NCI-H345 (cell line): ENCODE measurements at places on chromosomes 2 and 18.

- peak; percentile 66 for DNase-seq
These were observed 57.2 kb downstream of the HS6ST1 start for GRCh38 chr2:128261245-128262128.

GRCh38 chr2:80322311-80322920 lies 17.9 kb upstream of the LRRTM1 start:
- no peak for DNase-seq

DNA sequence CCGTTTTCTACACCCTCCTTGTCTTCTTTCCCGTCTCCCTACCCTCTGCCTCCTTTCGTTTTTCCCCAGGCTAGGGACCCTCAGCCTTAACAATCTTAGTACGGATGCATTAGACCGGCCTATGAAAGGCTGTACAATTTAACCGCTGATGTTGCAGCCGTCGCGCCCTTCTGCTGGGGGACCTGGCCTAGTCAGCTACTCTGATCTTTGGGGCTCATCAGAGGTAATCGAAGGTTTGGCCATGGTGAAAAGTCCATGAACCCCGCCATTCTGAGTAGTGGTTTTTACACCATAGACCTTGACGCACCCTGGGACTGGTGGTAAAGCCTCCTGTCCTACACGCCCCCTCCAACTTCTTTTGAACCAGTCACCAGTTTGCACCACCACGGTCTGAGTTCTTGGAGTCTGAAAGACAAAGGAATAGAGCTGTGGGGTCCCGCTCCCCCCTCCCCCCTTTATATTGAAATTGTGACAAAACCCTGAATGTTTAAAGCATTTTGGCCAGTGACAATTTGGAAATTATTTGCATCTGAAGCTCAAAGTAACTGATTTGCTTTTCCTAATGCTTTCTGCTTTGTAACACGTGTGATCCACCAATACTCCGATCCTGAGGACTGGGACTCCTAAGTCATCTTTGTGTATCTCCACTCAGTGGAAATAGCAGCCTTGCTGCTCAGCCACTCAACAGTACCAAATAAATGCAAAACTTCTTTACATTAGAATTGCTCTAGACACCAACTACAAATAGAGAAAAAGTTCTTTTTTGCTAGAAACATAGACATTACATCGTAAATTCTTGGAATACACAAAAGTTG lies 642 bp upstream of the SRSF7 start:
- DNase-seq: no peak

GRCh38 chr2:36658277-36658748 lies 38.2 kb upstream of the VIT start:
- no peak for DNase-seq

- DNase-seq: no peak
These were observed 973.8 kb upstream of the GYPC start for GRCh38 chr2:125681976-125682805.

GRCh38 chr18:47975105-47975504 lies 44.6 kb upstream of the SMAD2 start:
- DNase-seq: peak; percentile 40

GRCh38 chr2:181036445-181036844 lies 56.0 kb downstream of the UBE2E3 start:
- no peak for DNase-seq

DNA sequence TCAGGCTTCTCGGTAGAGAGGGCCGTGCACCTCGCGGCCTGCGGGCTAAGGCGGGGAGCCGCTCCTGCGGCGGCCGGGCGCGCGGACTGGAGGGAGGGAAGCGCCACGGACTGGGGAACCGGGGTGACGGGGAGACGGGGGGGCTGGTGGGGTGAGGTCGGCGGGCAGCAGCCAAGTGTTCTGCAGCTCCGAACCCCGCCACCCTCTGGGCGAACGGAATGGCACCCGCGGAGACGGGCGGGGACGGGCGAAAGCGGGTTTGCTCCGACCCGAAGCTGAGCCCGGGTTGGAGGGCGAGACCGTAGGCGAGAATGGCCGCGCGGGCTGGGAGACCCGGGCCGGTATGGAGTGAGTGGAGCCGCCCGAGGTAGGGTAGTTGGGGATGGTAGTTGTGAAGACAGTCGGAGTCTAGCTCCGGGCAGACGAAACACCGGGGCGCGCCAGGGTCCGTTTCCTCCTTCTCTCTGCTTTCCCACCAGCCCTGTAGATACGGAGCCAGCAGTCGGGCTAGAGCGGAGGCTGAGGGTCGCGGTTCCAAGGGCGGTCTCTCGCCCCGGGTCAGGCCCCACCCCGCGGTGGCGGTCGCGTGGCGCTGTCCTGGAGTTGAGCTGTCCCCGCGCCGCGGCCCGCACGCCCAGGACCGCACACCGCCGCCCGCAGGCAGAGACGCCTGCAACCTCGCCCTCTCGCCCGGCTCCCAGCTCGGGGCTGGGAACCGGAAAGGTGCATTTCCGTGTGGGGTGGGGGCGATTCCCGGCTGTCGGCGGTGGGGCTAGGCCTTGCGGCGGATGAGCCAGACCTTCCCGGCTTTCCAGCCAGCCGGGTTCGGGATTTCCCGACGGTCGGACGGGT lies 160.3 kb upstream of the SIX2 start:
- DNase-seq: peak; percentile 67

GRCh38 chr2:190978389-190979053 lies 35.5 kb downstream of the STAT1 start:
- DNase-seq: no peak

GRCh38 chr2:69340101-69340775 lies 46.8 kb downstream of the GFPT1 start:
- no peak for DNase-seq

GRCh38 chr2:73089270-73090030 lies 17.9 kb upstream of the SFXN5 start:
- DNase-seq: no peak

GRCh38 chr18:70107091-70107490 lies 98.4 kb downstream of the RTTN start:
- DNase-seq: no peak

DNA sequence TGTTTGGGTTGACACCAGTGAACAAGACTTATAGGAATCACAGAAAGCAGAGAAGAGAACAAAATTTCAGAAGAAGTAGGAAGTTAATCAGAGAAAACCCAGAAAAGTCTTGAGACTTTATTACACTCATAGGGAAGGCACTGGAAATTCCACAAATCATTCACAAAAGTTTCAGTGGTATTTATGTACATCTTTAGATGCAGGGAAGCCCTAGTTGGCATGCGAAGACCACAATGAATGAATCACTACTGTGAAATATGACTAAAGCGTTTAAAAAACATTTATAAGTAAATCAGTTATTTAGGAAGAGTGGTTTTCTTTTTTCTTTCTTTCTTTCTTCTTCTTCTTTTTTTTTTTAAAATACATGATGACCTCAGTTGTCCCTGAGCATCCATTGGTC lies 105.1 kb downstream of the NUP35 start:
- no peak for DNase-seq

GRCh38 chr2:112725545-112726457 lies 5.0 kb downstream of the NT5DC4 start:
- no peak for DNase-seq

- no peak for DNase-seq
These were observed 7.6 kb downstream of the DLX1 start for GRCh38 chr2:172092716-172093415.

GRCh38 chr18:72762515-72763122 lies 105.2 kb downstream of the NETO1 start:
- peak; percentile 77 for DNase-seq

DNA sequence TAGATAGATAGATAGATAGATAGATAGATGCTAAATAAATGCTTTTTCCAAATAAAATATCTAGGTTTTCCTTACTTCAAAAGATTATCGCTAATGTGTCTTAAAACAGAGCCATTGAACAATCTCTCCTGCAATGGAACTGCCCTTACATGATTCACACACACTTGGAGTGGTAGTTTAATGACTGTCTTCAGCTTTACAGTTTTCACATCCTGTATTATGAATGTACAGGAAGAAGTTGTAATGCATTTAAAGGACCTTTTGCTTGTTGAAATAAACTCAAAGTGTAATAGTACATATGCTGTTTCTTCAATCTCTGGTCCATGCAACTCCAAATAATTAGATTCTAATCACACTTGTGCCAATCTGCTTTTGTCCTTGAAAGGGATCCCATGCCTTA lies 797.6 kb upstream of the CDH2 start:
- no peak for DNase-seq

GRCh38 chr2:144063602-144064001 lies 456.3 kb downstream of the ZEB2 start:
- DNase-seq: no peak

DNA sequence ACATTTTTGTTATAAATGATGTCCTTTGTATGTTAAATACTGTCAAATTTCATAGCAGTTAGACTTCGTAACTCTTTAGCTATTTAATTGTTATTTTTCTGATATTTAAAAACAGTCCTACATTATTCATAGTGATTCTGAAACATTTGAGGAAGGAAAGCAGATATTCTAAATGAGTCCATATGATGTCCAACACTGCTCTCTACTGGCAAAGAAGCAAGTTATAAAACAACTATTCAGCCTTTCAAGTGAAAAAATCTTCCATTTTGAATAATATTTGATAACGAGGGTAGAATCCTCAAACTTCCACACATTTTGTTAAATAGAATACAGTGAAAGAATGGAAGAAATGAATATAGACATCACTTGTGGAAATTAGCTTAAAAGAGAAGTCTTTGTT lies 220.8 kb downstream of the GULP1 start:
- DNase-seq: peak; percentile 58

GRCh38 chr2:46825231-46825938 lies 90.2 kb downstream of the MCFD2 start:
- no peak for DNase-seq

- peak; percentile 85 for DNase-seq
These were observed 28.9 kb upstream of the LMAN1 start for GRCh38 chr18:59387687-59388565.

- DNase-seq: no peak
These were observed 24.4 kb upstream of the ACTG2 start for GRCh38 chr2:73868204-73868978.

- DNase-seq: no peak
These were observed 29.1 kb upstream of the RPE start for GRCh38 chr2:209973328-209973727.

DNA sequence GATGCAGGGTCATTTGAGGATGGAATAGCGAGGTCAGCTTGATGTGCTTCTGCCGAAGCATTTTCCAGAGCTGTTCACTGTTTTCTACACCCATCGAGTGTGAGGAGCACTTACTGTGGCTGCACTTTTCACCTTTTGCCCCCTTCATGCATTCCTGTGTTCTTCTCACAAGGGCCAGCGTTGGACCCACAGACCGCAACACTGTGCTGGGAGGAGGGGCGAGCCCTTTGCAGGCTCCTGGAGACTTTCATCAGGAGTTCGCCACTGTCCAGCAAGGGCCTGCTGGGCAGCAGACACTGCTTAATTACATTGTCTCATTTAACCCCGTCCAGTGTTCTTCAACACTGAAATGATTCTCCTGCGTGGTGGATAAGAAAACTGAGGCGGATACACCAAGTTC lies 29.9 kb downstream of the CYP26B1 start:
- DNase-seq: no peak

GRCh38 chr2:234095301-234095700 lies 44.8 kb downstream of the SPP2 start:
- DNase-seq: no peak

- peak; percentile 4 for DNase-seq
These were observed 282.9 kb upstream of the TNP1 start for GRCh38 chr2:217142649-217143266.

DNA sequence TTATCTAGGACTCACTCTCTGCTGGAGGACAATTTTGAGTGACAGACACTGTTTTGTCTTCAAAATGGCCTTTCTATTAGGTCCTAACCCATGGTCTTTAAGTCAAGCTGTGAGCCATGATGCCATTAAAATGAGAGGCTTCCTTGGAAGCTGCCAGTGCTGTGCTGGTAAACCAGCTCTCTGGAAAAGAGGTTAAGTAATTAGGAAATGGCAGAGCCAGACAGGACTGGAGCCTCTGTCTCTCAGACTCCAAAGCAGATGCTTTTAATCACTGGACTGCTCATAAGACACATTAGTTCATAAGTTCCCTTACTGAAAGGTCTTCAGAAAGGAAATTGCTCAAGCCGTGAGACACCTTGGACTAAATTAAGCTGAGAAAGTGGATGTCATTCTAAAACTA lies 25.8 kb upstream of the LHCGR start:
- no peak for DNase-seq

GRCh38 chr2:106342831-106343251 lies 125.4 kb downstream of the RGPD3 start:
- no peak for DNase-seq

DNA sequence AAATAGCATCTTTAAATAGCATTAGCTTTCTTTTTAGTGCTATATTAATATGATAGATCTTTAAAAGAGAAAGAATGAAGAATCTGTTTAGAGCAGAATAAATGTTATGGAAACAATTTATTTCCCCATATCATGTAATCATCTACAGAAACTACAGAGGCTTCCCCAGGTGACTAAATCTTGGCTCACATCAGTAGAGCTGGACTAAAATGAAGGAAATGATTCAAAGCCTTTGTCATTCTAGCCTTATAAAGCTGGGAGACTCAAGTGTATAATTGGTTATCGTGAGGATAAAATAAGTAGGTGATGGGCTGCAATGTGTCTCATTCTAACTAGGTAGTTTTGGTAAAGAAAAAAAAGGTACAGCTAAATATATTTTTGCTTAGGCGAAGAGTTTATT lies 83.2 kb upstream of the UNC80 start:
- DNase-seq: no peak
